ENCODE measurements at places on chromosomes 4 and X.
A peak's percentile ranks its signal among the peaks of the same experiment; 100 is the strongest.

DNA sequence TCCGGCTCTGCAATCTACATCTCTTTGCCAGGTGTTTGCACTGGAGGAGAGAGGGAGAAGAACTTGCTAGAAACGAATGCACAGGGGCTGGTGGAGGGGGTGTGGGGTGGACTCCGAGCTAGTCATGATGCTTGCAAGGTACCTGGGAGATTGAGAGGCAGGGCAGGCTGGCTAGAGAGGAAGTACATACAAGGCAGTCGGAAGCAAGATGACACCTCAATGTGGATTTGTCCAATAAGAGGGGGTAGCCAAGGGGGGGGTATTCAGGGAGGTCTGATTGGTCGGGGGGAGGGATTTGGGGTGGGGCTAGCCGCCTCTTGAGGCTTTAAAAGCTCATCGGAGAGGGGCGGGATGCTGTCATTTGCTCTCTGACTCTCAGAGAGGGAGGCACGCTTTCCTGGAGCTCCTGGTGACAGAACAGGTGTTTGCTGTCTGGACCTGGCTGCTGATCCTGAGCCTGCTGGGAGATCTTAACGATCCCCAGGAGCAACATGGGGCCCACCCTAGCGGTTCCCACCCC is at the start of gene GPR50:
TSS of gene GPR50 (plus strand) at position 354 of the 520 bp plus-strand sequence. CDS start at position 492, 138 bp downstream.
- DNase-seq, result no peak

DNA sequence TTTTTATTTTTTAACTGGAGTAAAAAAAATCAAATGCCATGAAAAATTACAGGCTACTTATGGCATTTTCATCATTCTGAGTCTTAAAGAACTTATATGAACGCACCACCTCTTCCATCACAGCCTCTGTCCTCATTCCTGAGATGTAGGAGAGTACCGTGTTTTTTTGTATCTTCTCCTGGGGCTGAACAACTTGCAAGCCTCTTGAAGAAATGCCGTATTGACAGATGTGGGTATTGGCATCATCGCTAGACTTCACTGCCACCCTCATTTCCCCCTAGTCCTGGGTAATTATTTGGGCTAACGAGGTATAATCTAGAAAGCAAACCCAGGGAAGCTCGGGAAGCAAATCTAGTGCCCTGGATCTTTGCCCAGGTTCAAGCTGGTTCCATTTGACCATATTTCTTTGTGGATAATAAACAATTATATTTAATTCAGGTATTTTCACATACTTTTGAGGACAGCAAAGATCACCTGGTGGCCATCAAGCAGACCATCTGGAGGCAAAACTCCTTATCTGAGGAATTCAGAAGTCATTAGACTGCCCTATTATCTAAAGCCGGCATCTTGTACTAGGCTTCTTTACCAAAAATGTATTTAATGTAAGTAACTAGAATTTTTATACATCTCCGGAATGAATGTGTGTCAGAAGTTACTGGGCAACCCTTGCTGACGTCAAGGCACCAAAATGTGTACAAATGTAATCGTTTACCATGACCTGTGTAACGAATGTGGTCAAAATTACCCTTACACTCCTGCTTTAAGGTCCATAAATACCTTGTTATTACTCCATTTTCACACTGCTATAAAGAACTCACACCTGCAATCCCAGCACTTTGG is 55.9 kb upstream of the WDR19 start:
- DNase-seq, result no peak

DNA sequence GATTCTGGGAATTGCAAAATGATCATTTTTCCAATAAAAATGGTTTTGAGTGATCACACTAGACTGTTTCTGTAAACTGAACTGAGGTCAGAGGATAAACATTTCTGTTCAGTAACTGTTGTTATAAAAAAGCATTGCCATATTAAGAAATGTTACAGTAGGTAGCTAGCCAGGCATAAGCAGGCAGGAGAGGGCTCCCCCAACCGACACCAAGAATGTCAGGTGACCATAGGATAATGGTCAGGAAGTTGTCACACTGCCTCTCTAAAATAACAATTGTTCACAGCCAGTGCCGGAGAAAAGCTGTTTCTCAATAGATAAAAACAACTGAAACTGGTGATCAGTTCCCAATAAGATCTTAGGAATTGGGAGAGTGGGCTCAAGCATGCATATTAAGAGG is 306.2 kb upstream of the SLIT2 start:
- DNase-seq, result no peak

DNA sequence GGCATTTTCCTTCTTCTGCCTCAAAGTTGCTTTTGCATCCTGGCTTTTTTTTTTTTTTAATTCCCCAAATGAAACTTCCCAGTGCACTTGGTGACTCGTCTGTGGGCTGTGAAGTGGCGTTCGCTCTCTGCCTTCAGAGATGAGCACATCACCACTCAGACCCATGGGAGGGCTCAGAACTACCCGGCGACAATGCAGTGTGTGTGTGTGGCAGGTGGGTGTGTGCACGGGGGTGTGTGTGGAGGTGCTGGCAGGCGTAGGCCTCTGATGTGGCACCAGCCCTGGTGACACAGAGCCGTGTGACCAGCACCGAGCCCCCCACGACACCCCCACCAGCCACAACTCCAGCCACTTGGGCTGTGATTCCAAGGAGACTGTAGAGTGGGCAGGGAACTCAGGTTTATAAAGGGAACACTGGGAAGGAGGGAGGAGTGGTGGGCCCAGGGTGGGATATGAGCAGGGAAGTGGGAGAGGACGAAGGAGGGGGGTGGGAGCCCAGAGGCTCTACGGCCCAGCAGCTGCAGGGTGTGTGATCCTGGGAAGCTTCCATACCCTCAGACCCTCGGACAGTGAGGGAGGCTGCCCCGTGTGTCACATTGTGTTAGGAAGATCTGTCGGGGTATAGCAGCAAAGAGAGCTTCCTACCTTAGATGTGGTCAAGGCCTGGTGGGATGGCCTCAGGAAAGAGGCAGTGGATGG is 6.0 kb upstream of the WFS1 start:
- no peak for DNase-seq

GRCh38 chrX:47571215-47571614 is 10.2 kb downstream of the ARAF start:
- no peak for DNase-seq

- no peak for DNase-seq
Measured at GRCh38 chr4:74896595-74896994, 36.3 kb upstream of the PARM1 start.

DNA sequence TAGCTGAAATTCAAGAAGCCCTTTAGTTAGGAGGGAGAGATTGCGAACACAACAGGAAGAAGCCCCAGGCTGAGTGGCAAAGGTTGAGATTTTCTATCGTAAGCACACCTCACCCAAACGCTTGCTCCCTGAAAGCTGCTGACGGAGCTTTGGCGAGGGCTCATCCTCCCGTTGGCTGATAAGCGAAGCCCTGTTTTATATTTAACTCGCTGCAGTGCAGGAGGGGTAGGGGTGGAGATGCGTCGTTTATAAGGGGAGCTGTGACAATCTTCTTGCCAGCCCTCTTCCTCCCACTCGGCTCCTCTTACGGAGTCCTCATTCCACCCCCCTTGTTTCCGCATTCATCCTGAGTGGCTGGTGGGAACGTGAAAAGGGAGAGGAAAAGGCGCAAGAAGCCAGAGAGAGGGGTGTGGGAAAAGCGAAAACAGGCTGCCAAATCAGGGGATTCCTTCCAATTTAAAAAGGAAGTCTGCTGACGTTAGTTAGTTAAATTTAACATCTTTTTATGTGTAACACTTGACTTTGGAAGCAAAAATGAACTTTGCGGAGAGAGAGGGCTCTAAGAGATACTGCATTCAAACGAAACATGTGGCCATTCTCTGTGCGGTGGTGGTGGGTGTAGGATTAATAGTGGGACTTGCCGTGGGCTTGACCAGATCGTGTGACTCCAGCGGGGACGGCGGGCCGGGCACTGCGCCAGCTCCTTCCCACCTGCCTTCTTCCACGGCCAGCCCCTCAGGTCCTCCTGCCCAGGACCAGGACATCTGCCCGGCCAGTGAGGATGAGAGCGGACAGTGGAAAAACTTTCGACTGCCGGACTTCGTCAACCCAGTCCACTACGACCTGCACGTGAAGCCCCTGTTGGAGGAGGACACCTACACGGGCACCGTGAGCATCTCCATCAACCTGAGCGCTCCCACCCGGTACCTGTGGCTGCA is at the start of gene ENPEP:
TSS of gene ENPEP (plus strand) at position 275 of the 938 bp plus-strand sequence. CDS start at position 535, 260 bp downstream.
- no peak for DNase-seq

GRCh38 chrX:153064061-153064460 is 7.8 kb downstream of the PNMA3 start:
- no peak for DNase-seq

DNA sequence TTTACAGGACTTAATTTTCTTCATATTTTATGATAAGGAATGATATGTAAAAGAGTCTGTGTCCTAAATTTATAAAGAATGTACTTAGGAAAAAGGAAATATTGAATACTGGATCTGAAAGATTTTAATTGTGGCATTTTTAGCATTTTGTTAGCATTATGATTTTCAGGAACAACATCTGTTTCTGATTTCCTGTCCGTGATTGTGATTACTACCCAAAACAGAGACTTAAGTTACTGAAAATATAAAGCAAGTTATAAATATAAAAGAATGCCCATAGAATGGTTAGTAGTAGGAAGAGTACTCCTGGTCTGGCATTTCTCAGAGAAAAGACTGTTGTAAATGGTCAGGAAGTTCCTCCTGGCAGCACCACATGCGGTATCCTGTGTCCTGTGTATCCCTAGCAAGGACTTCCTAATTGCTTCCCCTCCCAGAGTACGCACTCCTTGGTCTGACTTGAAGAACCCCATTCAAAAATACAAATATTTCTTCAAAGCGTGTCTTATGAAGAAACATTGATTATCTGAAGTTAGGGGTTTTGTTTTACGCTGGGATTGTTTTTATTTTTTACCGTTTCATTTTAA is 88.9 kb downstream of the RS1 start:
- no peak for DNase-seq

DNA sequence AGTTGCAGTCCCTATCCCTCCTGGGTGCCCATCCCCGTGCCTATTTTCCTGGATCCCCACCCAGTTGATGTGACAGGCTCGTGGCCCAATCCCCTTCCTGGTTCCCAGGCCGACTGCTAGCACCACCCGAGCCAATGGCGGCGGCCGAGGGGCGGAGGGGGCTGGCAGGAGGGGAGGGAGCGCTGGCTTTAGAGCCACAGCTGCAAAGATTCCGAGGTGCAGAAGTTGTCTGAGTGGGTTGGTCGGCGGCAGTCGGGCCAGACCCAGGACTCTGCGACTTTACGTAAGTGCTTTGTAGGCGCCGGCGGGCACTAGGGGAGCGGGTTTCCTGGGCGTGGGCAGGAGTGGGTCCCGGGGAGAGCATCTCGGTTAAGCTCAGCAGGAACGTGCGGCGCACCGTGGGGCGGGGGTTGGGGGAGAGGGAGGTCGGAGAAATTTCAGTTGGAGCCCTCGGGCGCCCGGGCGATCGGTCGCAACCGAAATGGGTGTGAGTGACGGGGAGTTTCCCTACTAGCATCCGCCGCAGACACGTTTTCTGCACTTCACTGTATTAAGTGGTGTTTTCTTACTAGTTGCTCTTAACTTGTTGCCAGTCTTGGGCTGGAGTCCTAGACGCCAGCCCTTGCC is at the start of gene PLS3:
TSS of gene PLS3 (plus strand) at position 197 of the 627 bp plus-strand sequence. CDS start 49,077 bp downstream, outside the sequence.
- peak; percentile 19 for DNase-seq

DNA sequence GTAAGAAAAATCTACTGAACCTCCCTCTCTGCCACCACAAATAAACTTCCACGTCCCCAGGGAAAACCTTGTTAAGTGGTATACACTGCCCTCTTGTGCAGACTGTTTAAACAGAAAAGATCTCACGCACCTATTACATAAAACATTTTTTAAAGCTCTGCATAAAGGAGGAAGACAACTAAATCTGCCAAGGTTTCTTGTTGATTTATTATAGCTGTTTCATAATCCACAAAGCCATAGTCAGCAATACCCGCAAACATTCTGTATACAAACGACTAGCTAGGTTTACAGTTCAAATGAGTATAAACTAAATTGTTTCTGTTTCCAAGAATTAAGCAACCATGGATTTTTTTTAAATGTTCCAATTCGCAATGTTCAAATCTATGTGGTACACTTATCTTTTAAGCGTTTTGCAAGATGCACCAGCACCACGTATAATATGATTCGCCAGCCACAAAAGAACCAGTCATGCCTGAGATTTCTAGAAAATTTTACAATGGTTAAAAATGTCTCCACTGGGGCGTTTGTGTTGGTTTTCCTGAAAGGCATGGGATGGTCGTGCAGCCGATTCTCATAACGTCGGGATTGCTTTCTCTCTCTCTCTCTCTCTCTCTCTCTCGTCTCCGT is 164.6 kb downstream of the PRKX start:
- DNase-seq, result peak; percentile 36

GRCh38 chr4:98519268-98519977 is 139.0 kb downstream of the TSPAN5 start:
- DNase-seq, result no peak

DNA sequence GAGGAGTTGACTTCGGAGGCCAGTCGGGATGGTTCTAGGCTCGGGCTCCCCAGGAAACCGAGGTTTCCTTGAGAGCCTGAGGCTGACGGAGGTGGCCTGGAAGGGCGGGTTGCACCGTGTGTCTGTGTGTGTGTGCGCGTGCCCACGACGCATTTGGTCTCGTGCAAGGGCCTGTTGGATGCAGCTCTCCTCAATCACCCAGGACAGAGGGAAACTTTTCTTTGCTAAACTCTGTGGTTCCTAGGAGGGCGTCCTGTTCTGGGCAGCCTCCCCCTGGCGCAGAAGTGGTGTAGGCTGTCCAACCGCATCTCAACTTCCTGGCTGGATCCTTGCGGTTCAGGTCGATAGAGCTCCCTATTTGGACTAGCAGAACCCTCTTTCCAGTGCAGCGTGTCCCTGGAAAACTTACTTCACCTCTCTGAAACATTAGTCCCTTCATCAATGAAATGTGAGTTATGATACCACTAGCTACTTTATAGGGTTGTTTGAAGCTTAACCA is 973 bp downstream of the STK32B start:
- no peak for DNase-seq

DNA sequence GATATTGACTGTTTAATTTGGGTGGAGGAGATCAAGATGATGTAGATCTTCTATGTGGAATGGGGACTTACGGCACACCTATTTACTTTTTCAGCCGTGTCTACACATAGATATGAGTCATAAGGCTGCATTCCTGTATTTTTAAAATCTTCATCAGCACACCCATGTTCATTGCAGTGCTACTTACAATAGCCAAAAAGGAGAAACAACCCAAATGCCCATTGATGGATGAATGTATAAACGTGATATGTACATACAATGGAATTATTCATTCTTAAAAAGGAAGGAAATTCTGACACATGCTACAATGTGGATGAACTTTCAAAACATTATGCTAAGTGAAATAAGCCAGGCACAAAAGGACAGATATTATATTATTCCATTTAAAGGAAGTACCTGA is 98.6 kb downstream of the AASDH start:
- DNase-seq, result no peak

DNA sequence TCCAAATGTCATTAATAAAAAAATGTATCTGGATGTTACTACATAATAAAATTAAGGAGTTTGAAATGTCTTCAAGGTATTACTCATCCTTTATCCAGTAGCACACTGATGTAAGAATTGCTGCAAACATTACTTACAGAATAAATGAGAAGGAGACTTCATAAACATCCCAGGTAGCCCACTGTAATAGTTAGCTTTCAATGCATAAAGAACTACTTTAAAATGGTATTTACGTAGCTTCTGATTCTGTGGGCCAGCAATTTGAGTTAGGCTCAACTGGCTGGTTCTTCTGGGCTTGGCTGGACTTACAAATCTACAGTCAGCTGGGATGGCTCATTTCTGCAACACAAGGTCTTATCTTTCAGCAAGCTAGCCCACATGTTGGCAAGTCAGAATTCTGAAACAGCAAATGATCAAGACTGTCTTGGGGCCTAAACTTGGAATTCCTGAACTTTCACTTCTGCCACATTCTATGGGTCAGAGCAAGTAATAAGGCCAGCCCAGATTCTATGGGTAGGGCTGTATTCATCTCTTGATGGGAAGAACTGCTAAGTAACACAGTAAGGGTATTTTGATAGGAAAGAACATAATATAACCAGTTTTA is 522.5 kb downstream of the IQCM start:
- no peak for DNase-seq

GRCh38 chrX:1518512-1518911 is 18.5 kb downstream of the P2RY8 start:
- no peak for DNase-seq
